RCC 7860 (cell line): ENCODE measurements at places on chromosomes 5 and 9.
A peak's percentile ranks its signal among the peaks of the same experiment; 100 is the strongest.

GRCh38 chr5:86970361-86970760 lies 297.3 kb upstream of the RASA1 start:
- DNase-seq, result no peak

GRCh38 chr9:33662871-33663270 lies 132.5 kb upstream of the PRSS3 start:
- DNase-seq, result no peak

DNA sequence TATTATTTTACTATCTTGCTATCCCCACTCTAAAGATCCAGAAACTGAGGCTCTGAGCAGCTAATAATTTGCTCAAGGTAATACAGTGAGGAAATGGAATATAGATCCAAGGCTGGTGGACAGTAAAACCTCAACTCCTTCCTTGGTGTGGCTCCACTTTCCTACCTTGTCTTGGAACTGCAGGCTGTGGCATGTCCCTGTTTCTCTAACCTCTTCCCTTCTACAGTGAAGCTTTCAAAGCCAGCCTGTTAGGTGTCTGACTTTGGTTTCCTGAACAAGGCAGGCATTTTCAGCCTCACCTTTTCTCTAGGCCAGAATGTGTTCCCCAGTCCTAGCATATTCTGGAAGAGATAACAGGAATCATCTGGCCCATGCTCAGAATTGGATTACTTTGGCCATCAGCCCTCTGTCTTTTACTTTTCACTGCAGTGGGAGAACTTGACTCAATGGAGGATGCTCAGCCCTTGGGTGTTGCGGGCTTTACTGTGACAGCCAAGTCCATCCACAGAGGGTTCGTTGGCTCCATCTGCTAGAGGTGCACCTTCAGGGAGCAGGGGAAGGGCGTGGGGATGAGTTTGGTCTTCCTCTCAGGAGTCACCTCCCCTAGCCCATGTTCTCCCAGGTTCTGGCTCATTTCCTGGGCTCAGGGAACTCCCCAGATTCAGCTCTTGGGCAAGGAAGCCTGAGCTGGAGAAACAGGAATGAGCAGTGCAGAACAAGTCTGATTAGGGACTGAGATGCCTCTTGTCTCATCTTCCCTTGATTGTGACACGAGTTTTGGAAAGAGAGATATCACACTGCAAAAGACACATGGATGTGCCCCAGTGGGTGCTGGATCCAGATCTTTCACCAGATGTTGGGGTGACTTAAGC lies 1.1 kb downstream of the NIPAL4 start:
- DNase-seq, result no peak

- DNase-seq, result no peak
These were observed 1.8 kb downstream of the TSC1 start for GRCh38 chr9:132942541-132943182.

GRCh38 chr5:157059093-157059539 lies at the start of gene HAVCR1:
HAVCR1 (minus strand) TSS chr5:157059116; CDS start chr5:157057943, 1,173 bp downstream.
- DNase-seq, result peak; percentile 99

DNA sequence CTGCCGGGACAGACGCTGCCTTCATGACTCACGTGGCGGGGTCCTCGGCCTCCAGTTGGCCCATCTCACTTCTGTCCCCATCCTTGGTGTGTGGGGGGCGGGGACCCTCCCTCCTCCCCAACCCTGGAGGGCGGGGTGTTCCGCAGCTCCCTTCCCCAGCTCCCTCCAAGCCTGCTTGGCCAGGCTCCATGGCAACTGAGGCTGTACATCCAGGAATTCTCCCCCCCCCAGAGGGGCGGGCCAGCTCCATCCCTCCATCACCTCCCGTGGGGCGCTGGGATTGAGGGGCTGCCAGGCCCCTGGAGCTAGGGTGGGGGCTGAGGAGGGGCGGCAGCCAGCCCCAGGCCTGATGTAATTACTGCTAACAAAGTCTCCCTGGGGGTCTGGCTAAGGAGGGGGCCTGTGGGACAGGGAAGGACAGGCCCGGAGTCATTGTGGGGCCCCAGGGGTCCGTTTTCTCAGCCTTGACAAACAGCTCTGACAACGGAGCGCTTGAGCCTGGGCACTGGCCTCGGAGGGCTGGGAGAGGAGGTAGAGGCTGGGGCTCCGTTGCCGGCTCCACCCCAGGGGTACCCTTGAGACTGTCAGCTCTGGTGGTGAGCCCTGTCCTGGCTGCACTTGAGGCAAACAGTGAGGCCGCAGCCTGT lies 8.0 kb downstream of the DIPK1B start:
- DNase-seq, result peak; percentile 8

GRCh38 chr9:128532581-128532980 lies 19.8 kb upstream of the SPTAN1 start:
- DNase-seq, result no peak

DNA sequence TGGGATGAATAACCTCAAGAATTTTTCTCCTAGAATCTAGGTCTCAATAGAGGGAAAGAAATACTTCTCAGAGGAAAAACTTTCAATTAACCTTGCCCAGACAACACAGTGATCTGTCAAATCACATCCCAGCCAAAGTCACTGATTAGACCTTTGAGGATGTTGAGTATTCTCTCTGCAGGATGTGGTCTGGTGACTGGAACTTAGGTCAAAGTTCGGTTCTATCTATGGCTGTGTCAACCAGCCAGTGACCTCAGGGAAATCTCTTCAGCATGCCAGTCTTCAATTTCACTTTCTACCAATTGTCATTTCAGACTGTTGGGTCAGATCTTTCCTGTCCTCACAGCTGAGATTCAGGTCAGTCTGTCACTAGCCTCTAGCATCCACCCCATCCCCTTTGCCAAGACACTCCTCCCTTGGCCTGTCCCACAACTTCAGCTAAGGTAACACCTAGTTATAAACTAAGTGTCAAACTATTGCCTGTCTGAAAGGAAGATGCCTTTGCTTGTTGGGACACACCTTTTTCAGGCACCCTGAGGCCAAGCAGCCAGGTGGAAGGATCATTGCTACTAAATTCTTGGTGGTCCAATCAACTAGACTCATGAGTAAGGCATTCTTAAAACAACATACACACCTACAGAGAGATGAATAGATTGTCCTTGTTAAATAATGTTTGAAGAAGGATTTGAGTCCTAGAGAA lies 156.3 kb upstream of the FST start:
- DNase-seq, result peak; percentile 48

DNA sequence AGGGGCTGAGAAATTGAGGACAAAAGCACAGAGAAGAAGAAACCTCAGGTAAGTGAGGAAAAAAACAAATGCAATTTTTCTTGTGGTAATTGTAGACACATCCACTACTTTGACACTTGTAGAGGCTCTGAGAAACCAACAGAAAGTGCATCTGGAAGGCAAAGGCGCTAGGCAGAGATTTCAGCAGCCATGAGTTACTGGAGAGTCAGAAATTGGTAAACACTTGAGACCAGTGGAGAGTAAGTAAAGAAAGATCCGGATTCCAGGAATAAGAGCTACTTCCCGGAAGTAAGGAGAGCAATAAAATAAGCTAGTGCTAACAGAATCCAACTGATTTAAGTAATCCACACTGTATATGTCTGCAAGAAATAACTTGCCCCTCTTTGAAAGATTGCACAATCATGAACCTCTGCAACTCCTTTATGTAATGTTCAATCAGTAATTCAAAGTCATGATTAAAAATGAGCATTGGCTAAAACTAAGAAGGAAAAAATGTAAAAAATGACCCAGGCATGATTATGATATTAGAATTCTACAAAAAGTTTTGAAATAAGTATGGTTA lies 382.1 kb downstream of the CDH18 start:
- DNase-seq, result no peak

DNA sequence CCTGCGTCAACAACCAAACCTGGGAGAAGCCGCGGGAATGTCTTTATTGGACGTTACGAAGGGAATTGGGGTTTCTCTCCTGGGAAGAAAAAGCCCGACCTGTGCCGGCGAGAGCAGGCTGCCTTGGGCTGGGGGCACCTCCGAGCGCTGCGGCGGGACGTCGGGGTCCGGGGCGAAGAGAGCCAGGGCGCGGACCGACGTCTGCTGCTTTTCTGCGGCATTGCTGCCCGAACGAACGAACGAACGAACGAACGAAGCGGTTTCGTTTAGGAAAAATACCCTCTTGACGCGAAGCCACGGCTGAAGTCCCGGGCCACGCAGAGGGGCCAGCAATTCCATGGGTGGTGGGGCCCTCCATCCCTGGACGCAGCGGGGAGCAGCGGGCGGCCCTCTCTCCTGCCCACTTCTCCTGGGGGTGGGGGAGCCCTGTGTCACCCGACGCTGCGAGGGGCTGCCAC lies 4.8 kb upstream of the PITX1 start:
- DNase-seq, result no peak

- DNase-seq, result no peak
These were observed 112.5 kb upstream of the CD180 start for GRCh38 chr5:67308988-67309688.

DNA sequence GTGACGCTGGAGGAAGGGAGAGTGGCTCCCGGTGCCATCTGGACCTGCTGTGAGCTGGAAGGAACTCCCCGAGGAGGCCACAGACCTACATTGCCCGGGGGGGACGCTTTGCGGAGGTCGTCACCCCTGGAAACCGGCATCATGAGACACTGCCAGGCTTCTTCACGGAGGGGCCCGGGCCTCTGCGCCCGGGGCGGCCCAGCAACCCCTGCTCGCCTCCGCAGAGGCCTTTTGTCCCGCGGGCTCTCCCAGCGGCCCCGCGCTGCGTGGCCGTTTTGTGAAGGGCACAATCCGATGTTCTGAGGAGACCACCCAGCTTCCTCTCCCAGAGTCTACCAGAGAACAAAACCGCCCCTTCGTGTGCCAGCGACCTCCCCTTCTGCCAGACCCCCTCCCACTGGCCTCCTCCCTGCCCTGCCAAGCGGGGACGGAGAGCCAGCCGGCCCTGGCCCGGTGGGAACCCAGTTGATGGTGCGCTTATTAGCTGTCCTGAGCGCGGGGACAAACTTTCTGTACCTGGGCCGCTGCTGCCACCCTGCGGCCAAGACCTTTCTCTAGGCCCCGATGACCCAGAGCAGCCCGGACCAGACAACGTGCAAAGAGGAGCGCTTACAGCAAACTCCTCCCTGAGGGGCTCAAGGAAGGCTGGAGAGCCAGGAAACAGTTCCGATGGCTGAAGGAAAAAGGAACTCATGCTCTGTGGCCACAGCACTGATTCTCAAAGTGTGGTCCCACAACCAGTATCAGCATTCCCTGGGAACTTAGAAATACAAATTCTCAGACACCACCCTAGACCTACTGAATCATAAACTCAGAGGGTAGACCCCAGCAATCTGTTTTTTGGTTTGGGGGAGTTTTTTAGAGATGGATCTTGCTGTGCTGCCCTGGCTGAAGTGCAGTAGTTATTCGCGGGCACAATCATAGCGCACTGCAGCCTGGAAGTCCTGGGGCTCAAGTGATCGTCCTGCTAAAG lies 86.7 kb downstream of the SLC1A3 start:
- DNase-seq, result peak; percentile 64

DNA sequence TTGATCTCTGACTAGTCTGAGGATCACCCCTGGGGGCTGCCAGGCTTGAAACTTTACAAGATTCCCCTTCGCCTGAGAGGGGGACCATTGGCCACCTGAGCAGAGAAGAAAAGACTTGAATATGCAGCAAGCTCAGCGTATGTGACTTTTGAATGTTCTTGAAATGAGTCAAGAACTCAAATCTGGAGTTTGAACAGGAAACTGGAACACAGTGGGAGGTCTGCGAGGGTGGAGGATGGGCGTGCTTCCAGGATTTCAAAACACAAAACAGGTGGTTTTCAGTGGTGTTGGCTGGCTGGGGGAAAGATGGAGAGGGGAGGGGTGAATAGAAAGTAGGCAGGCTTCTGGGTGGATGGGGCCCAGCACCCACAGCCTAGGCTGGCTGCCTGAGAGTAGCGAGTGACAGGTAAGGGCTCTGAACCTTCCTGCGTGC lies 40.6 kb downstream of the TMEM174 start:
- peak; percentile 5 for DNase-seq

GRCh38 chr5:854217-854616 lies 3.4 kb upstream of the ZDHHC11 start:
- no peak for DNase-seq
